ENCODE measurements at places on chromosomes 2 and 18. TPM values are rescaled to one million over a fixed set of nuclear protein-coding genes. Genes with fewer than 3 reads are reported as not detected.

GRCh38 chr2:31101701-31102100 is 36.5 kb downstream of the GALNT14 start:
- no peak for DNase-seq

FSHR gene
- not detected for total RNA-seq

DNA sequence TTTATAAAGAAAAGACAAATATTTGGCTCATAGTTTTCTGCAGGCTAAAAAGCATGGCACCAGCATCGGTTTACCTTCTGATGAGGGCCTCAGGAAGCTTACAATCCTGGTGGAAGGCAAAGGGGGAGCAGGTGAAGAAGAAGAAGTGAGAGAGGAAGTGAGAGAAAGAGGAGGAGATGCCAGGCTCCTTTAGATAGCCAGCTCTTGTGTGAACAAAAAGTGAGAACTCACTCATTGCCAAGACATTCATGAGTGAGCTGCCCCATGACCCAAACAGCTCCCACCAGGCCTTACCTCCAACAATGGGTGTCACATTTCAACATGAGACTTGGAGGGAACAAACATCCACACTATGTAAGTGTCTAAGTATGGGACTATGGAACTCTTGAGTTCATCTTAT is 14.3 kb downstream of the CCDC150 start:
- DNase-seq, result no peak

- DNase-seq, result no peak
Observed at GRCh38 chr2:28227498-28227897, 165.2 kb upstream of the FOSL2 start.

DNA sequence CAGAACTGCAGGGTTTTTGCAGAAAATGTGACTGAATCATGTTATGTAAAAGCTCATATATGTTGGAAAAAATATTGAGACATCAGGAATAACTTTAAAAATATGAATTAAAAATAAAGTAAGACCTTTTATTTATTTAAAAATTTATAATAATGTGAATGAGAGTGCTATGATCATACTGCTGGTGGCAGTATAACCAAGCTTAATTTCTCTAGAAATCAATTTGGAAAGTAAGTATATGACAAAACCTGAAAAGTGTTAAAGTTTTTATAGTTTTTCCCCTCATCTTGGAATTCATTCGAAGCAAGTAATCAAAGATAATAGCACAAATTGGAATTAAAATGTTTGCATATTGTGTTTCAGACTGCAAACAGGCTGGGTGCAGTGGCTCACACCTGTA is 7.5 kb downstream of the SLC39A10 start:
- DNase-seq, result peak; percentile 21

- DNase-seq, result peak; percentile 23
Observed at GRCh38 chr2:120262761-120263428, 10.2 kb downstream of the RALB start.

DNA sequence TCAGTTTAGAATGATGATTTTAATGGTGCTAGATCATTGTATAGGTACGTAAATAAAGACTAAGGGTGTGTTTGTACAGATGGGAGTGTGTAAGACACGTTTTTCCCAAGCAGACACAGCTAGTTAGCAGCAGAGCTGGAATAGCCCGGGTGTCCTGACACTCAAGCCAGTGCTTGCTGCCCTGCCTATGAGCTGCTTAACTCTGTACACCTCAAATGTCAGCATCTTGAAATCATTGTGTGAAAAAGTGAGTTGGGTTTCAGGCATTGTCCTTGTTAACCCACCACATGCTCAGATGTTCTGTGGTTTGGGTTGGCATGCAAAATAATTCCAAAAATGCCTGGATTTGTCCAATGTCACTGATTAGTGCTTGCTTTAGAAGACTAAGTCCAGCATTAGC is 13.0 kb upstream of the TET3 start:
- peak; percentile 62 for DNase-seq

CIB4 gene
- total RNA-seq, result not detected

DSG1 gene
- not detected for total RNA-seq

- peak; percentile 31 for DNase-seq
Observed at GRCh38 chr2:104853534-104854497, at the start of gene POU3F3. TSS of gene POU3F3 (plus strand) at chr2:104854115. CDS start at chr2:104855511, 1,396 bp downstream.

- DNase-seq, result peak; percentile 62
Observed at GRCh38 chr2:27502142-27502541, 5.5 kb downstream of the GCKR start.
